ENCODE measurements at places on chromosomes 3 and 15. TPM values are rescaled to one million over a fixed set of nuclear protein-coding genes. Genes with fewer than 3 reads are reported as not detected.

- no peak for DNase-seq
- H3K36me3 ChIP-seq = no peaks in the 10 kb centered on the region
- H3K4me3 ChIP-seq = no peak overlapping the region
- peaks cover 4% of the 10 kb centered on the region for H3K27me3 ChIP-seq
- H3K4me1 ChIP-seq = no peaks in the 10 kb centered on the region
- H3K27ac ChIP-seq = no peak overlapping the region
Observed at GRCh38 chr3:51773529-51774056, 5.4 kb downstream of the IQCF6 start.

GRCh38 chr15:66955871-66956585 is 109.4 kb upstream of the SMAD3 start:
- H3K27me3 ChIP-seq = peaks cover 5% of the 10 kb centered on the region
- DNase-seq = peak; percentile 80
- peaks cover 3% of the 10 kb centered on the region for H3K4me1 ChIP-seq
- no peaks in the 10 kb centered on the region for H3K36me3 ChIP-seq
- no peak overlapping the region for H3K4me3 ChIP-seq

DNA sequence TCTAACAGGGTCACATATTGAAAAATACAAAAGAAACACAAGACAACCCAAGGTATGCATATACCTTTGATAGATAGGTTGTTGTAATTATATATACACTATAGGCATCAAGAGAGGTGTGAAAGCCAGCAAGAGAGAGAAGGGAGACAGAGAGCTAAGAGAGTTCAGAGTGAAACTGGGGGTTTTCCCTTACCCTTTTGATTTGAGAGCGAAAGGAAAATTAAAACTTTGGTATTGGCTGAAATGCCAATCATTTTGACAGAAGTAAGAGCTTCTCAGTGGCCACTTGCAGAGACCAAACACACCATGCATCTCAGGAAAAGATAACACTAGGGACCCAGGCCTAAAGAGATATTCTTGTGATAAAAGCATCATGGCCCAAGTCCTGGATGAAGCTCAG is 183.6 kb downstream of the SHOX2 start:
- DNase-seq = no peak
- H3K27me3 ChIP-seq = no peaks in the 10 kb centered on the region

- DNase-seq = no peak
- H3K27me3 ChIP-seq = no peaks in the 10 kb centered on the region
- H3K4me3 ChIP-seq = no peak overlapping the region
- H3K36me3 ChIP-seq = no peaks in the 10 kb centered on the region
Observed at GRCh38 chr3:71585131-71585530, 1.6 kb upstream of the FOXP1 start.

DNA sequence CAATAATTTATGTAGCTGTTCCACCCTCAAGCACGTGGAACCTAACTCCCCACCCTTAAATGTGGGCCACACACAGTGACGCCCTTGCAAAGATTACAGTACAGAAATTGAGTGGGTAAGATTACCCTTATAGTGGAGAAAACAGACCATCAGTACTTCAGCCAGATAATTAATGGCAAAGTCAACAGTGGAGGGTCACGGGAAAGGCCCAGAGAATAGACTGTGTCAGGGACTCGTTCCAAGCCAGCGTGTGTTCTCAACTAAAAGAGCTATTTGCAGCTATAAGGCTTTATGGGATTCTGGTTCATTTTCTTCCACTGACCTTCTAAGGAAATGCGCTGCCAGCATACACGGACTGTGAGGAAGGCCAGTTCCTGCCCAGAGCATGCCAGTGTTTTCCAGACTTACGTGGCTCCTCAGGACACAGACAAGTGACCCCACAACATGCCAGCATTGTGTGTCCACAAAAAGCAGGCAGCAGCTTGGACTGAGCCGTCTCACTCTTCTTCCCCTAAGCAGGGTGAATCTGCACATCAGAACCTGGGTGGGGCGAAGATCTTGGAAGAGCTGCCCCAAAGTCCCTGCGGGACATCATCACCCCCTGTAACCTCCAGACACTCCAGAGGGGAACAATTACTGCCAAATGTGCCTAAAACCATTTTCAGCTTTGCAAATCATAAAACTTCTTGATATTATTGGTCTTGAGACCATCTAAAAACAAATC is 428.5 kb downstream of the OCA2 start:
- no peak overlapping the region for H3K4me3 ChIP-seq
- H3K27me3 ChIP-seq = no peaks in the 10 kb centered on the region
- no peaks in the 10 kb centered on the region for H3K4me1 ChIP-seq
- H3K27ac ChIP-seq = no peak overlapping the region

- H3K27ac ChIP-seq = no peak overlapping the region
- no peak for DNase-seq
- peaks cover 5% of the 10 kb centered on the region for H3K4me1 ChIP-seq
- H3K4me3 ChIP-seq = no peak overlapping the region
- H3K27me3 ChIP-seq = no peaks in the 10 kb centered on the region
Observed at GRCh38 chr15:39808909-39809308, 26.3 kb upstream of the FSIP1 start.

DNA sequence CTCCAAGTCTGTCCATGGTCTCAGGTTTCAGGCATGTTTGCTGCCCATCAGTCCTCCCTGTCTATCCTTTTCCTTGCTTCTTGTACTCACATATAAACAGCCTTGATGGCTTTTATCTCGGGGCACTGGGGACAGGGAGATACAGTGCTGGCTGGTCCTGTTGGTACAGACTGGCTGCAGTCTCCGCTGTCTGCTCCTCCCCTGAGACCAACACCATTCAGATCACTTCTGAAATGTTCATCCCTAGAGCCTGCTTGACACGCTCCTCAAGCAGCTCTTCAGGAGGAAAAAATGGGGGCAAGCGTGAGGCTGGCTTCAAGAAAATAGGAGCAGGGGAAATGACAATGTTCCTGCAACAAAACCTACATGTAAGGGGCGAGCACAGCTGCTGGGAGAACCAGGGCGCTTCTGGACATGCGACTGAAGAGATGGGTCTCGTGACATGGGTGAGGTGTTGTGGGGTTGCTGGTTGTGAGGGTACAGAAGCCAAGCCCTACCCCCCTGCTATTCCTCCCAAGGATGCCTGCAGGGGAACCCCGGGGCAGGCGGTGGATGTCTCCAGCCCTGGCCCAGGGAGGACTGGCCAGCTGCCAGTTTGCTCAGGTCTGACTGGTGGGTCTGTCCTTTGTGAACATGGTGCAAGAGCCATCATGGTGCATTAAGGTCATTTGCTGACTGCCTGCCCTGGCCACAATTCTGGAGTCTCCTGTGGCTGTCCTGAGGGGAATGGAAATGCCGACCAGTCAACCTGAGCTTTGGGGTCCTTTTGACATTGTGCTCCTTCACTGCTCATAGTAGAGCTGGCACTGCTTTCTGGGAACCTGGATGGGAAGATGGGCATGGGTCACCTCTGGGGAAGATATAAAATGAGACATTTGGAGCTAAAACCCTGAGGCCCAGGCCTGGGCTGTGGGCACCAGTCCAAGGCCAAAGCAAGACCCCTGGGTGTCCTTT is 40.1 kb downstream of the KY start:
- peaks cover 49% of the 10 kb centered on the region for H3K27me3 ChIP-seq
- no peaks in the 10 kb centered on the region for H3K36me3 ChIP-seq
- H3K4me3 ChIP-seq = no peak overlapping the region
- no peak for DNase-seq
- peaks cover 2% of the 10 kb centered on the region for H3K4me1 ChIP-seq

The NR2E3 gene
- total RNA-seq = under 0.01 TPM
